Progenitor cell of endocrine pancreas (in vitro differentiated cells): ENCODE measurements at places on chromosomes 5 and 9.

GRCh38 chr5:141121563-141121962, at the start of gene PCDHB4:
PCDHB4 (plus strand) TSS chr5:141121818; CDS start chr5:141121999, 181 bp downstream.
- H3K4me3 ChIP-seq = peak within 1 kb of the TSS; percentile 9
- DNase-seq = no peak
- H3K27me3 ChIP-seq = no peaks in the 10 kb centered on the region
- H3K4me1 ChIP-seq = no peaks in the 10 kb centered on the region

- H3K36me3 ChIP-seq = no peaks in the 10 kb centered on the region
- no peak for DNase-seq
- H3K27me3 ChIP-seq = no peaks in the 10 kb centered on the region
Measured at GRCh38 chr5:127849408-127849807, 146.2 kb downstream of the CCDC192 start.

GRCh38 chr5:78893940-78894677, 91.0 kb downstream of the ARSB start:
- no peak for DNase-seq
- H3K27ac ChIP-seq = no peak overlapping the region
- no peak overlapping the region for H3K4me3 ChIP-seq
- H3K27me3 ChIP-seq = peaks cover 4% of the 10 kb centered on the region

GRCh38 chr9:35556776-35557175, 48.3 kb upstream of the TESK1 start:
- no peak for DNase-seq
- H3K27ac ChIP-seq = no peak overlapping the region
- H3K4me1 ChIP-seq = no peaks in the 10 kb centered on the region
- H3K36me3 ChIP-seq = peaks cover 3% of the 10 kb centered on the region

- no peak overlapping the region for H3K27ac ChIP-seq
- H3K27me3 ChIP-seq = no peaks in the 10 kb centered on the region
- H3K4me3 ChIP-seq = no peak overlapping the region
Measured at GRCh38 chr9:124802426-124802825, 25.5 kb downstream of the OLFML2A start.

DNA sequence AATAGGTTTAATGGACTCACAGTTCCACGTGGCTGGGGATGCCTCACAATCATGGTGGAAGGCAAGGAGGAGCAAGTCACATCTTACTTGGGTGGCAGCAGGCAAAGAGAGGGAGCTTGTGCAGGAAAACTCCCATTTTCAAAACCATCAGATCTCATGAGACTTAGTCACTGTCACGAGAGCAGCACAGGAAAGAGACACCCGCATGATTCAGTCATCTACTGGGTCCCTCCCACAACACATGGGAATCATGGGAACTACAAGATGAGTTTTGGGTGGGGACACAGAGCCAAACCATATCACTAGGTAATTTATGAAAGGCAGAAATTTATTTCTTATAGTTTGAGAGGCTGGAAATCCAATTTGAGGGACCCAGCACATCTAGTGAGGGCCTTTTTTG, 40.0 kb downstream of the MTREX start:
- H3K27ac ChIP-seq = peak overlapping the region; percentile 19
- no peak overlapping the region for H3K4me3 ChIP-seq
- DNase-seq = no peak
- H3K36me3 ChIP-seq = peaks cover 42% of the 10 kb centered on the region
- no peaks in the 10 kb centered on the region for H3K27me3 ChIP-seq

GRCh38 chr9:99809586-99810319, 11.9 kb upstream of the NR4A3 start:
- no peaks in the 10 kb centered on the region for H3K27me3 ChIP-seq
- no peaks in the 10 kb centered on the region for H3K4me1 ChIP-seq
- peaks cover 5% of the 10 kb centered on the region for H3K36me3 ChIP-seq
- no peak overlapping the region for H3K27ac ChIP-seq
- DNase-seq = no peak

- H3K36me3 ChIP-seq = no peaks in the 10 kb centered on the region
- H3K4me3 ChIP-seq = no peak overlapping the region
- no peaks in the 10 kb centered on the region for H3K4me1 ChIP-seq
Measured at GRCh38 chr5:137563646-137564397, 64.7 kb upstream of the SPOCK1 start.

DNA sequence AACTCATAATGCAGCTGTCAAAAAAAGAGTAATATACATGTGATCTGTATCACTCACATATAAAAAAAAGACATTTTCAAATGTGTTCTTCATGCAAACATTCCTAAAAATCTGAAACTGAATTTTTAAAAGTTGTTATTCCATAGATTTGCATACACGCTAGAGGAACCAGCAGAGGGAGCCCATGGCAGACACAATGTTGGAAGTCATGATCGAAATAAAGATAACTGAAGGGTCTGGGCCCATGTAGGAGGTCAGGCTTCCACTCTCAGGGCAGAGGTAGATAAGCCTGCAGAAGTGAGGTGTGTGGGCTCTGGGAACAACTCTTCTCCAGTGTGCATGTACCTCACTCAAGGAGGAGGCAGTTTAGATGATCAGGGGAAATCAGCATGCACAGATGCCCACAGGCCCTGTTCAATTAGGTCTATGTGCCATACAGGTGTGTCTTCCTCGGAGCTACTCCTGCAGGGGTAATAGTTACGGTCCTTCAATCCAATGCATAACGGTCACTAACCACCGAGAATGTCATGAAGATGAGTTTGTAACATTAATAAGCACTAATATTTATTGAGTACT, 208.6 kb downstream of the EPB41L4A start:
- peaks cover 4% of the 10 kb centered on the region for H3K4me1 ChIP-seq
- H3K27me3 ChIP-seq = no peaks in the 10 kb centered on the region
- H3K36me3 ChIP-seq = peaks cover 9% of the 10 kb centered on the region
- no peak for DNase-seq
